ENCODE measurements at places on chromosomes 7 and 10.

DNA sequence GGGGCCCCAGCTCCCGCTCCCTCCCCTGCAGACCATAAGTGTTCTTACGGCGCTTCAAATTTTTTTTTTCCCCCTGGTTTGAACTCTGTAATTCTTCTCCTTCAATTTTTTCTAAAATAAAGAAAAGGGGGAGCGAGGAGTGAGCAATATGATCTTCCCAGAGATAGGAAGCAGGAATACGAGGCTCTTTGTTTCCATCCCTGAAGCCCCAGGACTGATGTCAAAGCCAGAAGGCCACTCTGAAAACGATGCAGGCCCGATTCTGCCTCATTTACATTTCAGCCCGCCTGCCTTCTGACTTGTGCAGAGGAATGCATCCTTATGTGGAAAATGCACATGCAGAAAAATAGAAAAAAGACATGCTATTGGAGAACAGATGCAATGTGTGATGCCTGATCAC lies 401.5 kb upstream of the MKI67 start:
- DNase-seq = no peak

- no peak for DNase-seq
Measured at GRCh38 chr10:101894266-101894665, 50.7 kb upstream of the KCNIP2 start.

- no peak for DNase-seq
Measured at GRCh38 chr7:150585199-150585598, 18.0 kb downstream of the GIMAP4 start.

- no peak for DNase-seq
Measured at GRCh38 chr7:87624628-87625027, 3.6 kb upstream of the RUNDC3B start.

DNA sequence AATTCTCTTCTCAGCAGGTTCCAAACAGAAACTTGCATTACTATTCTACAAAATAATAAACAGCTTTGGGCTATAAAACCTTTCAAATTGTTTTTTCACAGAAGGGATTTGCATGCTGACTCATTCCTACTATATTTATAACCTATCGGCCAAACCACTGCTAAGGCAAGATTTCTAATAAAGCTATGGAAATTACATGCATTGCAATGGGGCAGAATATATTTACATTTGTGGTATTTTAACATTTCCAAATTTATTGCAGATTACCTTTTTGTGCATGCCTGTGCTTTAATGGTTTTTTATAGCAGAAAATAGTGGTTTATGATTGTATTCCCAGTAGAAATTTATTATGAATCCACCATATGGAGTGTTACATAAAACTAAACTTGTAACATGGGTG lies 69.0 kb upstream of the NPVF start:
- DNase-seq = no peak
